ENCODE measurements at places on chromosomes 12 and 14.

- no peak for DNase-seq
Measured at GRCh38 chr12:109222062-109222461, 87.0 kb downstream of the FOXN4 start.

DNA sequence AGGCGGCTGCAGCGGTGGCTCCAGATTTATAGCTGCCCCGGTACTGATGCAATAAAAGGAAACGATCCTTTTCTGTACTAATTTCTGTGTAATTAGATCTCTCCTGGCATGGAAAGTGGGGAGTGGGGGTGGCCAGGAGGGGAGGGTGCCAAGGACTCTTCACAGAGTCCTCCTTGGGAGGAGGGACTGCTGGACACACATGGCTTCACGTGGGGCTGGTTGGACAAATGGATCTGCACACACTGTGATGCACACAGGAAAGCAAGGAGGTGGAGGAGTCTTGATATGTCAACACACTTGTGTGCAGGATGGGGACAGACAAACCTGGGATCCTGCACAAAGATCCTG lies 23.8 kb upstream of the ATP5MC2 start:
- no peak for DNase-seq

DNA sequence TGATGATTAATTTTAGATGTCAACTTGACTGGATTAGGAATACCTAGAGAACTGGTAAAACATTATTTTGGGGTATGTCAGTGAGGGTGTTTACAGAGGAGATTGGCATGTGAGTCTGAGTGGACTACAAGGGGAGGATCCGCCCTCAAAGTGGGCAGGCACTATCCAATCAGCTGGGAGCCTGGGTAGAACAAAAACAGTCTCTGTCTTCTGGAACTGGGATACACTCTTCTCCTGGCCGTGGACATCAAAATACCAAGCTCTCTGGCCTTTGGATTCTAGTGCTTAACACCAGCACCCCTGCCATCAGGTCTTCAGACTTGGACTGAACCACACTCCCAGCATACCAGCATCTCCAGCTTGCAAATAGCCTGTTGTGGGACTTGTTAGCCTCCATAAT lies 4.4 kb upstream of the SCAF11 start:
- DNase-seq: no peak

DNA sequence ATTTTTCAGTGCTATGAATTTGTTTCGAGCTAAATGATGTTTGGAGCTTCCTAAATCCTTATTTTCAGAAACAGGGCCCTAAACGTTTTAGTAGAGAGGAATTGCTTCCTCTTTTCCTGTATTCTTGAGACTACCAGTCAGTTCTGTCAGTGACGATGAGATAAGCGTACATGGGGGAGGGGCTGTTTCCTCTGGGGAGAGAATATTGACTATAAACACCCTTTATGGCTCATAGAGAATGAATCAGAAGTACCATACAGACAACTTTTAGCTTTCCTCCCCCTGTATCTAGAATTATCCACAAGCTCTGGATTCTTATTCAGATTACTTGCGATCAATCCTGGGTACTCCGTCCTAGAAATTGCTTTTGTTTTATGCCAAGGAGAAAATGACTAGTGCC lies 5.1 kb downstream of the TBK1 start:
- no peak for DNase-seq

GRCh38 chr12:61810486-61810885 lies 449.7 kb upstream of the USP15 start:
- no peak for DNase-seq

DNA sequence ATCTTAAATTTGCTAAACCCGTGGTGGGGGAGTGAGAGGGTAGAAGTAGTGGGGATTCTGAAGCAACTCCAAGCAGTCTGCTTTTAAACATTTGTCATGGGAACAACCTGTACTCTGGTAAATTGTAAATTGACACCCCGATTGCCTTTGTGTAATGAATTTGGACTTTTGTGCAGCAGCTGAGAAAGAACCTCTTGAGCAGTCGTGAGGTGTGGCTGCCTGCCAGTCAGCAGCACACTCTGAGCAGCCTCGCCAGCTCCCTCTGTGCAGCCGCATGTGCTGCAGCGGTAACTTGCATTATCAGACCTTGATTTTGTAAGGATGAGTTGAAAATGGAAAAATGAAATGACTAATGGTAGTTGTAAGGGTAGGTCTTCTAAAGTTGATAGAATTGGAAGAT lies 74.3 kb downstream of the SUSD6 start:
- no peak for DNase-seq

- DNase-seq: no peak
Measured at GRCh38 chr12:7797698-7798398, 8.6 kb downstream of the NANOG start.

GRCh38 chr14:78022059-78022458 lies 148.1 kb upstream of the NRXN3 start:
- DNase-seq: no peak

DNA sequence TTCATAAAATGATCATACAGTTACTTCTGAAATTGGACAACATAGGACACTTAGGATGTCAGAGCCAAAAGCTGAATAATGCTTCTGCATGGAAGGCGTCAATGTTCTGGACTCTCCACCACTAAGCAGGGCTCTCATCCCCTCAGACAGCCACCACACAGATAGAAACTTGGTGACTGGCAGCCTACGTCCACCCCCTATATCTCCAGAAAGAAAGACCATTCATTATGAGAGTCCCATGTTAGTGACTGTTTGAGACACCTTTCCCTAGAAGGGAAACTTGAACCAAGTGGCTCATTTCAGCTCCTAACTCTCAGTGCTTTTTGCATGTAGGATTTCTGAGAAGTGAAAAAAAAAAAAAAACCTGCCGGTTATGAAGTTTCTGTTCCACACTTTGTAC lies 251.0 kb upstream of the FKBP4 start:
- DNase-seq: no peak

DNA sequence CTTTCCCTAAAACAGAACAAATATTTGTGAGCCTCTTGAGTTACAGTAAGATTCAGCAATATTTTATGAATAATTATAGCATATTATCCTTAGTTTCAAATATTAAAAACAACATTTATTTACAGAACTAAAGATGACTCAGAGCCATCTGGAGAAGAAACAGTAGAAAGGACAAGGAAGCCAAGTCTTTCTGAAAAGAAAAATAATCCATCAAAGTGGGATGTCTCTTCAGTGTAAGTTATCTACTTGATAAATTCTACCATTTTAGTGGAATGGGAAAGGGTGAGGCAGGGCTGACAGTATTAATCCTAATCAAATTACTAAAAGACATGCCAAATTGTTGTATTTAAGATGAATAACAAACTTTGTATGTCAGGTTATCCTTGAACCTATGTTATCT lies 88.1 kb downstream of the DNAI7 start:
- no peak for DNase-seq

GRCh38 chr14:89241257-89241656 lies 175.8 kb downstream of the FOXN3 start:
- DNase-seq: no peak

DNA sequence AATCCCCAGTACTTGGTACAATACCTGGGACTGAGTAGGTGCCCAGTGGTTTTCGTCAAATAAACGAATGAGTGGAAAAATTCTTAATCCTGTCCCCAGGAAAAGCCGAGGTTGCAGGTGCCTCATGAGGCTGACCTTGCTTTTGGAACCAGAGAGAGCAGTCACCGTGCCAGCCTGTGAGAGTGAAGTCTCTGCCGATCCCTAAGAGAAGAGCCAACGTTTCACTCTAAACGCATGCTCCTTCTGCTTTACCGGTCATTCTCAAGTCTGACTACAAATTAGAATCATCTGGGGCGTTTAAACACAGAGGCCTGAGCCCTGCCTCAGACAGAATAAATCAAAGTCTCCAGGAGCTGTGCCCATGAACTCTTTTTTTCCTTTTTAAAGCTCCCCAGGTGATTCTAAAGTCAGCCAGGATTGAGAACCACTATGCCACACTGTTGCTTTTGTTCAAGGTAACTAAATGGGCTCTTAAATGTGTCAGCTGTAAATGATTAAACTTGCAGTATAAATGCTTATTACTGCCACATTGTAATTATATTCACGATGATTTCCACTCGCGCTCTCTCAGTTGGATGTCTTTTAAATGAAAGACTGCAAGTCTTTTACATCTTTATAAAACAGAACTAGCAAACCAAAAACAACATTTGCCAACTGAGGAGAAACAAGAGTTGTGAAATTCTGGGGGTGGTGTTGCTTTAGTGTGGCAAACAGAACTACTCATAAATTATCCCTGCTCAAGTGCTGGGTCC lies 26.9 kb downstream of the TCP11L2 start:
- DNase-seq: no peak

DNA sequence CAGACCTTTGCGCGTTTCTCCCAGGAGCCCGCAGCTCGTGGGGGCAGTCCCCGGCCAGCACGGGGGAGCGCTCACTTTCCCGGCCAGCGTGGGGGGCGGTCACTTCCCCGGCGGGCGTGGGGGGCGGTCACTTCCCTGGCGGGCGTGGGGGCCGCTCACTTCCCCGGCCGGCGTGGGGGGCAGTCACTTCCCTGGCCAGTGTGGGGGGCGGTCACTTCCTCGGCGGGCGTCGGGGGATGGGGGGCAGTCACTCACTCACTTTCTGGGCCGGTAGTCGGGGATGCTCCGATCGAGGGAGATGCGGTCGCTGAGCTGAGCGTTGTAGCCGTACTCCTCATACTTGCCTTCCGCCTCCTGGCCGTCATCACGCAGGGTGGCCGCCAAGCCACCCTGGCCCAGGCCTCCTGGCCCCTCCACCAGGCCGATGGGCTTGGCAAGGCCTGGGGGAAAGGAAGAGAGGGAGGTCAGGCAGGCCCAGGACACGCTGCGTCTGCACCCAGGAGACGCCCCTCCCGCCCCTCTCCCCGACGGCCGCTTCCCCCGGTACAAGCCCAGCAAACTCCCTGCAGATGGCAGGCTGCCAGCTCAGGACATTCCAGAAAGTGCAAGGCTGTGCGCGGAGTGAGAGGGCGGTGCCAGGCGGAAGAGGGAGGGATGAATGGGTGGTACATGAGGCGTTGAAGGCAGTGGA lies 43.3 kb downstream of the GALNT9 start:
- DNase-seq: no peak

DNA sequence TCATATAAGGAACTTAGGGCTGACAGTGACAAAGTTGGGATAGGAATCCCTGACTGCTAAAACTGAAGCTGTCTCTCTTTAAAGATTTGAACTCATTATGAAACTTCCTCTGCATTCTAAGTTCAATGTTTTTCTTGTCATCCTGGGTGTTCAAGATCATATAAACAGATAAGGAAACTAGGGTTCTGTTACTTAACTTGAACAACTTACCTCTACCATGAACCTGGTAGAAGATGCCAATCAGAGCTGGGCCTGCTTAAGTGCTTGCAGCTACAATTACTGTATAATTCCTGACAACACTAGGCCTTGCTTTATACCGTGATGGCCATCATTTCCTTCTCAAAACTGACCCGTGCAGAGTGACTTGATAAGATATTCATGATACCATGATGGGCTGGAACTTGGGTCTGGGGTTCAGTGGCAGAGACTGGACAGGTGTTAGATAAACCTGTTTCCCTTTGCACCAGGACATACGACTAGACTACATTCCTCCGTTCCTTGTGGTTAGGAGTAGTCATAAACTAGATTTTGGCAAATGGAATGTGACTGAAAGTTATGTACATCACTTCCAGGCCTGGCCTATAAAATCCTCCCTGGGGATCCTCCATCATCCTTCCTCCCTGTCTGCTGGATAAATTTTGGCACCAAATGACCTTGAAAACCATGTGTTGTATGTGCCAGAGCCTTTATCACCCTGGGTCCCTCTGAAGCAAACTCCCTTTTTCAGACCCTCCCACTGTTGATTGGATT lies 172.2 kb upstream of the PRICKLE1 start:
- DNase-seq: no peak

DNA sequence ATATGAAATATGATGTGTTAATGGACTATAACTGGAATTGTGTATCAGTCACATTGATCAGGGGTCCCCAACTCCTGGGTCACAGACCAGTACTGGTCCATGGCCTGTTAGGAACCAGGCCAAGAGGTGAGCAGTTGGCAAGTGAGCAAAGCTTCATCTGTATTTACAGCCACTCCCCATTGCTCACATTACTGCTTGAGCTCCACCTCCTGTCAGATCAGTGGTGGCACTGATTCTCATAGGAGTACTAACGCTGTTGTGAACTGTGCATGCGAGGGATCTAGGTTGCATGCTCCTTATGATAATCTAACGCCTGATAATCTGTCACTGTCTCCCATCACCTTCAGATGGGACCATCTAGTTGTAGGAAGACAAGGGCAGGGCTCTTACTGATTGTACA lies 72.3 kb downstream of the CDK17 start:
- no peak for DNase-seq

DNA sequence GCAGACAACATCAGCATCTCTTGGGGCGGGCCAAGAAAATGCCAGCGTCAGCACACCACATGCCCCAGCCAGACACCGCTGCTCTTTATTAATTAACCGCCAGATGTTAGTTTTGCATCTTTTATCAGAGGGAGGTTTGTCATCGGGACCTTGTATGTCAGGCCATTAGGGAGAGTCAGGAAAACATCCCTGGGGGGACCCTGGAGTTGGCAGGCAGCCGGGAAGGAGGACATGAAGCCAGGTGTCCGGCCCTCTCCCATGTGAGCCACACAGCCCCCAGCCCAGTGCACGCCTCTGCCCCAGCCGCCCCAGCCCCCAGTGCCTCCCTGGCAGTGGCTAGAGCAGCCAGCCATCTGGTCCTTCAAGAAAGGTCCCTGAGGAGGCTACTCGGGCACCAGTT lies 56.9 kb upstream of the FAM222A start:
- no peak for DNase-seq

GRCh38 chr12:4112734-4113325 lies 160.7 kb upstream of the CCND2 start:
- no peak for DNase-seq

GRCh38 chr14:99741227-99741976 lies 51.8 kb upstream of the EML1 start:
- no peak for DNase-seq

DNA sequence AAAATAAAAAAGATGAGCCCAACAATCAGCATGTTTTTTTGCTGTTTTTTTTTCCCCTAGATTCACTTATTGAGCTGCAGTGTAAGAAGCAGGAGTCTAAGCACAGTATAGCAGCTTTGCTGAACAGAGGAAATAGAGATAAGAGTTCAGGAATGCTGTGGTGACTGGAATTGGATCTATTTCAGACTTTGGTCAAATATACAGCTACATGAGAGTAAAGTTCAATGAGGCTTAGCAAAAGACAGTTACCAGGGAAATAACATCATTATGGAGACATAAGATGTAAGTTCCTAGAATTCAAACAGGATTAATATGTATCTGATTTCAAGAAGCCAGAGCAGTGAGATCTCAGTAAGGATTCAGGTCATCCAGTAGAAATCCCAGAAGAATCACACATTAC lies 613.0 kb downstream of the RPS29 start:
- DNase-seq: no peak

Data from T-helper 22 cell (primary cell).